ENCODE measurements at places on chromosomes 3 and 15.
A peak's percentile ranks its signal among the peaks of the same experiment; 100 is the strongest.

- DNase-seq, result no peak
These were observed 71.3 kb downstream of the NUP210 start for GRCh38 chr3:13348661-13349396.

- DNase-seq, result no peak
These were observed 87.0 kb downstream of the KLHL25 start for GRCh38 chr15:85707519-85708338.

DNA sequence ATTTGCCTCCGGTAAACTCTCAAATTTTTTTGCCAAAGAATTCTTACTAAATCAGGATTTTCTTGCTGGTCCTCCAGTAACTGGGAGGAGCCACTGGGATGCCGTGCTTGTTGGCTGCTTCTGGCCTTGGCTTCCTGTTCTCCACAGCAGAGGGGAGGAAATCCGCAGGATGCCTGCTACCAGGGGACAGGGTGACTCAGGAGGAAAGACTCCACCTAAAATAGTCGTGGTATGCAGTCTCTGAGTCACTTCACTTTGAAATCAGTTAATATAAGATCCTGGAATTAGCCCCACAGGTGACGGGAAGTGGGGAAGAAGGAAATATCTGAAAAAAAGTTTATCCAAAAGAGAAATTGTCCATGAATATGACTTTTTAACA is 6.5 kb upstream of the TM4SF18 start:
- no peak for DNase-seq

DNA sequence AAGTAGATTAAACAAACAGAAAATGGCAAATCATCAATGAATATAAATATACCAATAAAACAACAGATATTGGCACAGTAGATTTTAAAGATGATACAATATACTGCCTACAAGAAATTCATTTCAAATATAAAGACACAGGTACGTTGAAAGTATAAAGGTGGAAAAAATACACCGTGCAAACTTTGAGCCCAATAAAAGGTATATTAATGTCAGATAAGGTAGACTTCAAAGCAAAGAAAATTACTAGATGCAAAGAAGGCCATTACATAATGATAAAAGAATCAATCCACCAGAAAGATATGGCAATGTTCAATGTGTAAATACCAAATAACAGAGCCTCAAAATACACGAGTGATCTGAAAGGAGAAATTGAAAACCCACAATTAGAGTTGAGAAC is 34.3 kb upstream of the VIPR1 start:
- no peak for DNase-seq

DNA sequence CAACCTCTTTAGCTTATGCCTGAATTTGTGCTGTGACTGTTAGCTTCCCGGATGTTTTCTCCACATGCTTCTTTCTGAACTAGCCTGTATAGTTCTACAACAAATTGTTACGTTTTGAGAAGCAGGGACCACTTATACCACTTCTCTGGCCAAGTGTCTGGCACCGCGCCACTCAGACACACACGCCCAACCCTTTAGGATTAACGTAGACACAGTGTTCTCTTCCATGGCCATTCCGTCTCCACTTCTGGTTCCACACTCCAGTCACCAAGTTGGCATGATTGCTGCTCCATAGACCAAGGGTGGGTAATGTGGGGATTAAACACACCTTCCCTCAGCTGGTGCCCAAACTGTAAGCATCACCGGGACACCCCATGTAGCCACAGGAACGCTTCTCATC is 755 bp upstream of the TMEM108 start:
- DNase-seq, result no peak

- DNase-seq, result no peak
These were observed 127.4 kb upstream of the ABHD17C start for GRCh38 chr15:80567721-80568157.

DNA sequence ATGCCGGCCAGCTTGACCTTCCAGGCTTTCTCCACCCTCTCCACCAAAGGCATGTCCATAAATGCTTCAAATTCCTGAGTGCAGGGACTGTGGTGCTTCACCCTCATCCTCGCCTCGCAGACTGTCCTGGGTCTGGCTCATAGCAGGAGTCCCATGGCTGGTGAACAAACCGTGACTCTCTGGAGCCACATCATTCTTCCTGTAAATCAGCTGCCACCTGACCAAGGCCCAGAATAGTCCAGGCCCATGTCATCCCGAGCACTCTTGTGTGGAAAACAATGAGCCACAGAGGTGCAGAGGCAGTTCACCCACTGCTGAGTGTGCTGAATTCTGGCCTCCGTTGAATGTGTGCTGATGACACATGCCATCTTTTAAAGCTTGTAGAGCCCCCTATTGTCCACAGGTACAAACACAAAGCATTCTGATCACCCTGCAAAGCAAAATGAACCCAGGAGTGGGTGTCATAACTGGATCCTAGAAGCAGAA is 68.6 kb downstream of the ABHD5 start:
- no peak for DNase-seq

DNA sequence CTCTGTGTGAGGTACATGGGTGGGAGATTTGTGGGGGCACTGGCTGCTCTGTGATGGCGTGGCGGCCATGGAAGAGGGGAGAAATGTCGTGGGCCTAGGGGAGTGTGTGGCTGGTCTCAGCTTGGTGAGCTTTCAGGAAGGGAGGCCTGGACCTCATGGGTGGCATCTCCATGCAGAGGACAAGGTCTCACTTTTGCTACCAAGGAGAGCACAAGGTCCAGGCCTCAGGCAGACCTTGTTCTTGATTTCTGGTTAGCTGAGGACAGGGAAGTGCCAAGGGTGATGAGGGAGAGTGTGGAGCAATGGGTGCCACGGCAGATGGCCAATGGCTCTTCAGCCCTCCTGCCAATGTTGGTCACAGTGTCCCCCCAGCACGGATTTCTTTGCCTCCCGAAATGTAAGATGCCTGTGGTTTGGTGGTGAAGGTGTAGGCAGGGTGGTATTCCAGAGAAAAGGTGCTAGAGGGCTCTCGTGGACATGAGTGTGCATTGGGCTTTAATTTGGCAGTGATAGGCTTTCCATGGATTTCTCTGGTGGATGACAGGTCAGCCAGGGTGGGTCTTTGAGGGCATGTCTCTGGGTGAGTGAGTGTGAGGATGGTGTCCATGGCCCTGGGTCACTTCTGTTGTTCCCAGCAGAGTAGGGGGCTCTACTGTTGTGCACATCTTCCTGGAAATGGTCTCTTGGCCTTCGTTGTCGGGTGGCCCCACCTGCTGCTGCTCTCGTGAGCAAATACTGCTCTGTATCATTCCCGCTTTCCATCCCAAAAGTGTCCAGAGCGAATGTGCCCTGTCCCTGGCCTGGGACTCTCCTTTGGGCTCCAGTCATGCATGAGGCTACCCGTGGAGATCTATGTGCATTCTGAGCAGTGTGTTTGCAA is 108.0 kb downstream of the SNRPN start:
- DNase-seq, result no peak

- no peak for DNase-seq
These were observed 44.2 kb upstream of the BCL2A1 start for GRCh38 chr15:80015156-80015555.

DNA sequence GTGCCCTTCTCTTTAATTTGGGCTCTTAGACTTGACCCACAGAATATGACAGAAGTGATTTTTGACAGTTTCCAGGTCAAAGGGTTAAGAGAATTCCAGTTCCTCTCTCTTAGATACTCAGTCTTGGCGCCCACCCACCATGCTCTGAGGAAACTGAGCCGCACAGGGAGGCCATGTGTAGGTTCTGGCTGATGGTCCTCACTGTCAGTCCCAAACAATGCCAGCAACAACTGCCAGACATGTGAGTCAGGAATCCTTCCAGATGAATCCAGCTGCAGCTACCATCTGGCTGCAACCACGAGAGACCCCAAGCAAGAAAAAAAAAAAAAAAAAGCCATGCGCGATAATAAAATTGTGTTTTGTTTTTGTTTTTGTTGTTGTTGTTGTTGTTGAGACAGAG is 326.6 kb downstream of the MAGI1 start:
- no peak for DNase-seq

- DNase-seq, result no peak
These were observed 4.7 kb downstream of the KY start for GRCh38 chr3:134646086-134646485.

DNA sequence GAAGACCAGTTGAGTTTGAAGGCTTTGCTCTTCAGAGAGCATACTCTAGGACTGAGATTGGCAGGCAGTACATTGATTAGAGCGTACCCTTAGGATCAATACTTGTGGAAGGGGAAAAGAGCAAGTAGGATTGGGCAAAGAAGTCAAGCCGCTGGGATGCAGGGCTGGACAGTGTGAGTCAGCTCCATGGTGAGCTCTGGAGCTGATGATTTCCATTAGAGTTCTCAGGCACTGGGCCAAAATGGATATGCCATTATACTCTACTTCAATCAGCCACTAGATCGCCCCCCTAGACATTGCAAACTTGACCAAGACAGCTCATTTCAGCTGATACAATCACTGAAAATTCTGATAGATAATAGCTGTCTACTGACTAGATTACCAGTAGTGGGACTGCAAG is 432.7 kb upstream of the ALCAM start:
- no peak for DNase-seq

GRCh38 chr15:40047415-40048210 is 8.6 kb upstream of the SRP14 start:
- peak; percentile 72 for DNase-seq

DNA sequence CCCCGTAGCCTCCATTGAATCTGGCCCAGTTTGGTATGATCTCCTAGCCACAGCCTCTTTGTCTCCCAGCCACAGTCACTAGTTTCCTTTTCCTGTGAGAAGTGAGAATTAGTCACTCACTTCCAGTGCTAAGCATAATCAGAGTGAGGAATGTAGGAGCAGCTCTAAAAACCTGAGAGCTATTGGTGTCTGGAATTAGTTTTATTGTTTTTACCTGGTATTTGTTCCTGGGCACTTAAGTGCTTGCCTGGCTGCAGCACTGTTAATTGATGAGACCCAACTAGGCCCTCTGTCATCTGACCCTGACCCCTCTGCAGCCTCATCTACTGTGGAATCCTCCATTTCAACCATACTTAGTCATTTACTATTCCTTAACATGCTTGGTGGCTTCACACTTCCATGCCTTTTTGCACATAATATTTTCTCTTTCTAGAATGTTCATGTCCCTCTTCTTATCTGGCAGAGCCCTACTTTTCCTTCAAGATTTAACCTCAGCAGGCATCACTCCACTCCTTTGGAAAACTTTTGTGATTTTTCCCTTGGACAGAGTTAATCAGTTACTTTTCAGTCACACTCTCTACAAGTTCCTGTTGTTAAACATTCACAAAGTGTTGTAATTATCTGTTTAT is 48.8 kb downstream of the PDE8A start:
- no peak for DNase-seq

GRCh38 chr3:139310474-139310933 is 33.3 kb upstream of the MRPS22 start:
- no peak for DNase-seq

GRCh38 chr15:53974813-53975212 is 3.4 kb upstream of the UNC13C start:
- no peak for DNase-seq

DNA sequence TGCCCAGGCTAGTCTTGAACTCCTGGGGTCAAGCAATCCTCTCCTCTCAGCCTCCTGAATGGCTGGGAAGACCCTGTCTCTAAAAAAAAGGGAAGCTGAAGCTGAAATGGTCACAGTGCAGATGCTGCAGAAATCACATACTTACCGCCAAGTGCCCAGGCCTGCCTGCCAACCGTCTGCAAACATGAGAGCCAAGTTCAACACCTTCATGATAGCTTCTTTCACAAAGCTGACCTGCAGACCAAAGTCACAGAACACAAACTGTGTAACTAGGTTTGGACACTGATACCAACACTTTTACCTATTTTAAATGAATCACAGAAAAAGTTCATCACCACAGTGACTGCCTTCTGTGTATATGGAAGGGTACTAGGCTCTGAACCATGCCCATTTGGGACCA is 22.8 kb upstream of the CYFIP1 start:
- DNase-seq, result no peak

DNA sequence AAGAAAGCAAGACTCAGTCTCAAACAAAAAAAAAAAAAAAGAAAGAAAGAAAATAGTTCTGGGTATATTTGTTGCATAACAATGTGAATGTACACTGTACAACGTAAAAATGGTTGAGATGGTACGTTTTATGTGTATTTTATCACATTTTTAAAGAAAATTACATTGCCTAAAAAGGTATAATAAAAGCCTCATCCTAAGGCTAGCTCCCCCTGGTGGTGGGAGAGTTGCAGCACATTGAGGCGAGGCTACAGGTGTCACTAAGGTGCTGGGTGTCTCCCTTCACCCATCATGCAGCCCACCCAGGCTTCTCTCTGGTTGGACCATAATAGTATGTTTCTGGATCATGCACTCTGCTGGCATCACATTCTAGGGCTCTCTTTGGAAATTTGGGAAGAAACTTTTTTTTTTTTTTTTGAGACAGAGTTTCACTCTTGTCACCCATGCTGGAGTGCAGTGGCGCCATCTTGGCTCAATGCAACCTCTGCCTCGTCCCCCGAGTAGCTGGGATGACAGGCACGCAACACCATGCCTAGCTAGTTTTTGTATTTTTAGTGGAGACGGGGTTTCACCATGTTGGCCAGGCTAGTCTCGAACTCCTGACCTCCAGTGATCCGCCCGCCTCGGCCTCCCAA is 12.4 kb upstream of the RAB11A start:
- peak; percentile 75 for DNase-seq

DNA sequence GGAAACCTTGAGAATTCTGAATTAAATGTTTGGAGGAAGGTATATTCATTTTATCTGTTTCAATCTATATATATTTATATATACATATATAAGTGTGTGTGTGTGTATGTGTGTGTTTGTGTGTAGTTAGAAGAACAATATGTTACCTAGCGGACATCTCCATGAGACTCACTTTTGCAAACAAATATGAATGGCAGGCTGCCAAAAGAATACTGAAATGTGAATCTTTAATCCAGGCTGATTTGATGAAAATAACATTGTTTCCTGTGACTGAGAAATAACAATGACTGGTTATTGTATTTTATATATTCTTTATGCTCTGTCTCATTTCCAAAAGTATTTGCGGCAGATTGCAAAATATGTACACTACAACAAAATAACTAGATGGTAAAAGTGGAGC is 255.5 kb upstream of the TGFBR2 start:
- no peak for DNase-seq

- no peak for DNase-seq
These were observed 1.2 kb downstream of the SLC22A13 start for GRCh38 chr3:38266810-38267209.

DNA sequence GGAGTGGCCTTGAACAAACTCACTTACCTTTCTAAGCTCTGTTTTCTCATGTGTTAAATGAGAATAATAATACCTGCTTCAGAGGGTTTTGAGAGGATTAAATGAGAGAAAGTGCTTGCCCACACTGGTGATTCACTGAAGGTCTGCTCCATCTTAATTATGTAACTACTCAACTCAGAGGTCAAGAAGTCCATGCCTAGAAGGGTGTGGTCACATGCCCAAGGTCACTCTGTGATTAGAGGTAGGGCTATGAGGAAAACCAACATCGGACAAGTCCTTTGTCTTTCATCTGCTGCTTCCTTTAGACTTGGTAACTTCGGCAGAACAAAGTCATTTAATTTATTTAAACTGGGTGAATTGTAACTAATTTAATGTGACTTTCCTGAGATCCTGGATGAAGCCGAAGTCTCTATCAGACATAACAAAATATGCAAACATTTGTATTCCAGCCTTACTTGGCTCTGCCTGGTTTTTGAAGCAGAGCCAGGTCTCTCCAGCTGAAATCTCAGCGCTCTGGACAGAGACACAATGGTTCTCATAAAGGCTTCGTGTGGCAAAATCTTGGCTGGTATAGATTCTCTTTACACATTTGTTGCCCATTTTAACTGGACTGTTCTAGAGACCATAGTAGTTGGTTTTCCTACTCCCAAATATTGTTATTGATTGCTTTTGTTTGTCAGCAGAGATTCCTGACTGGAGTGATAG is 3.0 kb downstream of the CHRNA7 start:
- DNase-seq, result no peak
